GF-D8 (cell line): ENCODE measurements at places on chromosomes 7 and 10.

- DNase-seq = no peak
These were observed 246.1 kb downstream of the CREB5 start for GRCh38 chr7:28658381-28658780.

- DNase-seq = no peak
These were observed 16.7 kb upstream of the PLXNA4 start for GRCh38 chr7:132592936-132593335.

GRCh38 chr10:104331208-104331838 lies 6.9 kb downstream of the ITPRIP start:
- no peak for DNase-seq

- DNase-seq = no peak
These were observed 52.0 kb upstream of the PRSS1 start for GRCh38 chr7:142697270-142697669.
